ENCODE measurements at places on chromosomes 7 and 10.

GRCh38 chr7:42090806-42091205 is 146.2 kb downstream of the GLI3 start:
- DNase-seq, result no peak

GRCh38 chr7:107148721-107149120 is 20.1 kb upstream of the HBP1 start:
- DNase-seq, result no peak

DNA sequence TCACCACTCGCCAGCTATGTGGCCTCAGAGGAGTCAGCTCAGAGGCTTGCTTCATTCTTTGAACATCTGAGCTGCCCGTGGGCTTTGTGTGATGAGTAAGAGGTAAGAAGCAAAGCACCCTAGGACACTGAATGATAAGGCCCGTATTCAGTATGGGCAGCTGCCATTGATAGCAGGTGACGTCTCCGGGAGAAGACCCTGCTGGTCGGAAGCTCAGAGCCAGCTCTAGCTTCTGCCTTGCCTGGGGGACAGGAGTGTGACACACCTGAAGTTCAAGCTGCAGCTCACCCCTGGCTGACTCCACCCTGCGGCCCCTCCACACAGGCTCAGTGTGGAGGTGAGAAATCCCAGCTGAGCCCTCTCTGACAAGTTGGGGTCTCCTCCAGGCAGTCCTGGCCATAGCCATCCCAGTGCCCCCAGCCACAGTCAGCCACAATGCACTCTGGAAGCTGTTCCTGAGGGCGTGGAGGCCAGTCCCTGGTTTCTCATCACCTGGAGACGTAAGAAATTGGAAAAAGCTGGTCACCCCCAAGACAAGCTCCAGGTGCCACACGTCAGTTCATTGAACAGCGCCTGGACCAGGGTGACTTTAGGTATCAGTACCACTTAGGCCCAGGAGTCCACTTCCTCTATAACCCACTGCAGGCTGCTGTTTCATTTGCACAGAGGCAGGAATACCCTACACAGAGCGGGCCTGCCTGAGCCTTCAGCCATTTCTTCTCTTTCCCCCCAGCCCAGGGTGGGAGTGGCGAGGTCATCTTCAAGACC is 164.9 kb upstream of the RHEB start:
- no peak for DNase-seq

- no peak for DNase-seq
Measured at GRCh38 chr10:30063099-30063498, 3.7 kb upstream of the JCAD start.

DNA sequence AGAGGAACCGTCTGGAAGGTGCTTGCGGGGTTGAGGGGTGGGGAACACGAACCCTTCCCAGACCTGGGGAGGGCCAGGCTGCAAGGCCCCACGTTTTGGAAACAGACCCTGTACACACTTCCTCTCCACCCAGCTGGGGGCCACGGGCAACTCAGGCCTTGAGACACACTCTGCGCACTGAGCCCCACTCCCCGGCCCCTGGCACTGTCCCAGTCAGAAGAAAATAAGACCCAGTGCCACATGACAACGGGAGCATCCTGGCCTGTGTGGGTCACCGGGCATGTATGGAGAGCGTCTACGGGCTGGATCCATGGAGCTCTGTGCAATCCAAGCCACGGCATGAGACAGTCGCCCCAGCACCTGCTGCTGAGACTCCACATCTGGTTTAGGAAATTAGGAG is 63.7 kb downstream of the CARD11 start:
- no peak for DNase-seq
